Stimulated activated CD4-positive, alpha-beta T cell treated with anti-CD3 and anti-CD28 coated beads, Interleukin-12 subunit alpha, Interleukin-12 subunit beta, amount 100 ng/mL, for 48 hours (primary cell): ENCODE measurements at places on chromosomes 7 and 10.

GRCh38 chr10:20858292-20859124 lies 38.6 kb downstream of the NEBL start:
- DNase-seq, result no peak

GRCh38 chr10:98373260-98374040 lies 41.5 kb downstream of the PYROXD2 start:
- no peak for DNase-seq

- no peak for DNase-seq
Measured at GRCh38 chr10:122303271-122304053, 32.4 kb downstream of the BTBD16 start.

GRCh38 chr7:135248546-135248945 lies 14.9 kb downstream of the STRA8 start:
- DNase-seq, result no peak

GRCh38 chr7:115306586-115306985 lies 384.7 kb downstream of the MDFIC start:
- no peak for DNase-seq

DNA sequence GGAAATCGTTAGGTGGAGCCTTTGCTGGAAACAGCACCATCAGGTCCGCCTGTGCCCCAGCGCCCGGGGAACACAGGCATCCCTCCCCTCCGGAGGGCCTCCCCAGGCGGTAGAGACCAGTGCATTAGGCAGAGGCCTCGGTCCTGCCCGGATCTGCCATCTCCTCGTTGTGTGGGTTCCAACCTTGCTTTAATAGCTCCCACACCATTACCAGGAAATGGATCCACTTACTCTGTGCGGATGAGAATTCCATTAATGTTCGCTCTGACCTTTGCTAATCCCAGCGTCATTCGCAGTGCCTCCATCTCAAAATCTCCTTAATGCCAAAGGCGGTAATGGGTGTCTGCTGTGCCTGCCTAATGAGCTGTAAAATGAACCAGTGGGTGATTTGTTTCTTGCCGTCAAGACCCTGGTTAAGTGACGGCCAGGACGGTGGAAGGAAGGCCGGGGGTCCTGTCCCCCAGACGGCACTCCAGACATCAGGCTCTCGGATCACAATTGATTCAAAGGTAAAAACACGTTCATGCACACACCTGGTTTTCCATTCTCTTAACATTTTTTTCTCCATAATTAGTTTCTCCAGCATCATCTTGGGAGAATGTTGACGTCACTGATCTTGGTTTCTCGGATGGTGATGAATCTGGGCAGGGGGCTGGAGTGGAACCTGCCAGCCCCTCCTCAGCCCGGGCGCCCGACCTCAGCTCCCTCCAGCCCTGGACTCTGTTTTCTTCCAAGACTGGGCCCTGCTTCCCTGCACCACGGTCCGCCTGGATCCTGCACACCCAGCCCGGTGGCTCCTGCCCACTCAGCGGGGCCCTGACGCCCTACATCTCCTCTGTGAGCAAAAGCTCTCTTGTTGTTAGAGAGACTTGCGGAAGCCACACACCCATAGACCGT lies 22.8 kb upstream of the FAM20C start:
- no peak for DNase-seq

DNA sequence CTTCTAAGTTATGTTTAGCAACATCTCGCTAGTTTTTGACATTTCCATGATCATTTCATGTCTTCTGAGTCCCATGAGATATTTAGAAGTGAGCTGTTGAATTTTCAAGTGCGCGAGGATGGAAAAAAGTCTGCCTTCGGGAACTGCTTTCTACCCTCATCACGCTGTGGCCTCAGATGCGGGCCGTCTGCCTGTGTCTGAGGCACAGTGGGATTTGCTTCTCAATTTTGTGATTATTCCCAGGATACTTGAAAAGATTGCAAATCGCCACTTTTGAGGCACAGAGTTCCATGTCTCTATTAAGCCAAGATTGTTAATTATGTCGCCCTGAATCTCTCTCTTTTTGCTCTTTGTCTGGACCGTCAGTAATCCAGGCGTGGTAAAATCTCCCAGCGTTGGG lies 30.8 kb upstream of the NKX6-2 start:
- DNase-seq, result no peak

GRCh38 chr7:31950091-31950755 lies 120.0 kb downstream of the PDE1C start:
- no peak for DNase-seq
